Kidney epithelial cell (primary cell): ENCODE measurements at places on chromosomes 6 and 20. TPM values are rescaled to one million over a fixed set of nuclear protein-coding genes. Genes with fewer than 3 reads are reported as not detected.
A peak's percentile ranks its signal among the peaks of the same experiment; 100 is the strongest.

Gene SAMD3
- total RNA-seq = 0.07 TPM in 1 of 2 replicates, not detected in the other

- DNase-seq = peak; percentile 14
Measured at GRCh38 chr6:138007014-138007472, 100.2 kb downstream of the PERP start.

DNA sequence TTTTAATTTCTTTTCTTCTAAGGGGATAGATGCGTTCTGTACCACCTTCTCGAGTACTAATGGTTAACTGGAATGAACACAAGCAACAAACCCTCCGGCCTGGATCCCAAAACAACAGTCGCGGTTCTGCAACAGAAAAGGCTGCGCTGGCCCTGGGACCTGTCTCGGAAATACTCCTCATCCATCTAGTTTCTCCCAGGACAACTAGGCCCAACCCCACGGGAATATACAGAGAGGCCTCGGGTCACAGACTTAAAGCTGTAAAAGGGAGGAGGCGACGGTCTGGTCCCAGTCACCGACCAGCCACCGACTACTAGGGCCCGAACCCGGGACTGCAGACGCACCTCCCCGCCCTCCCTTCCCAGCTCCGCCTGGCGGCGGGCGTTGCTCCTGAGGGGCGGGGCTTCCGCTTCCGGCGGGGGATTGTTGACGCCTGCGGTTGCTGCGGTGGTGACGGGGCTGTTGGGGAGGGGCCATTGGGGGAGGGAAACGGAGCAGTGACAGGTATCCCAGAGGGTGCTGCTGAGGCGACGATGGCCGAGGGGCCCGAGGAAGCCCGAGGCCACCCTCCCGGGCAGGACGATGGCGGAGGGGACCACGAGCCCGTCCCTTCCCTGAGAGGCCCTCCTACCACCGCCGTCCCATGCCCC is at the start of gene FAM8A1:
Gene FAM8A1, plus strand, starts transcription at position 426 of the 650 bp plus-strand sequence. Its CDS starts 108 bp downstream, at position 534.
- peak; percentile 54 for DNase-seq

DNA sequence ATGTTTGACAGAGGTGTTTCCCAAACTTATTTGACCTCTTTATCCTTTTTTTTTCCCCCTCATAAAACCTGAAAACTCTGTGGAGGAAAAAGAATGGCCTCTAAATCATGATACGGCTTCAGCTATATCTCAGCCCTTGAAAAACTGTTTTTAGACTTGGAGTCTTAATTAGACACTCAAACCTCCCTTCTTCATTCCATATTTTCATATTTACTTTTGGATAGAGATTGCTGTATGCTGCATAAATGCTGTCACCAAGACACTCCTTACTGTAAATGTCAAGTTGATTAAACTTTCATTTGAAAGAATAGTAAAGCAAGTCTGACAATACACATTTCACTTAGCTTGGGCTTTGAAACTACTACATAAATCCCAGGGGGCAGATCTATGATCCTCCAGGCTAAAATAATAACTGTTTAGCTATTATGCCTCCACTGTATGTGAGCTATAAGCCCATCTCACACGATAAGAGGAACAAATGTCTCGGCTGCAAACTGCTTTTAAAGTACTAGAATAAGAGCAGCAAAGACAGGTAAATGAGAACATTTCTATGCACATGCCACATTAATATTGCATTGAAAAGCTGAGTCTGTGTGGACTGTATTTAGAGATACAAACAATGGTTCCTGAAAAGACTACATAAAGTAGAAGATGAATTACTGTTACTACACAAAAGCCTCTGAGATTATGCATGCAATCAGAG is 141.3 kb upstream of the HMGN3 start:
- no peak for DNase-seq

GRCh38 chr6:52305411-52305810 is 20.9 kb upstream of the MCM3 start:
- no peak for DNase-seq

DNA sequence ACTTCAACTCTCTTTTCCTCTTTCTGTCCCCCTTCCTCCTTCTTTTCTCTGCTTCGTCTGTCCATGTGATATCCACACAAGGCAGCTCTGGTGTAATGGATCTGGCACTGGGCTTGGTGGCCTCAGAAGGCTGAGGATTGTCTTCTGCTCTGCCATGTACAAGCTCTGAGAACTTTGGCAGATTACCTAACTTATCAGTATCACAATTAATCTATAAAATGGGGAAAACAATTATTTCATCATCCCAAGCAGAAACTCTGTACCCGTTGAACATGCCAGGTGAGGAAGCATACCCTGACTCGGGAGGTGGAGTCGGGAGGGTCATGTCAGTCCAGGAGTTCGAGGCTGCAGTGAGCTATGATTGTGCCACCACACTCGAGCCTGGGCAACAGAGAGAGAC is 10.6 kb downstream of the RNF144B start:
- DNase-seq = no peak

Gene CSE1L
- total RNA-seq = 64.9 and 66.5 TPM in 2 replicates

GRCh38 chr6:17015144-17015543 is 86.7 kb upstream of the STMND1 start:
- peak; percentile 50 for DNase-seq

- DNase-seq = no peak
Measured at GRCh38 chr6:131251590-131252199, 116.4 kb downstream of the AKAP7 start.

Gene BTNL2
- not detected in 2 replicates for total RNA-seq

Gene TCP11
- total RNA-seq = 0.41 TPM in 1 of 2 replicates, not detected in the other

DNA sequence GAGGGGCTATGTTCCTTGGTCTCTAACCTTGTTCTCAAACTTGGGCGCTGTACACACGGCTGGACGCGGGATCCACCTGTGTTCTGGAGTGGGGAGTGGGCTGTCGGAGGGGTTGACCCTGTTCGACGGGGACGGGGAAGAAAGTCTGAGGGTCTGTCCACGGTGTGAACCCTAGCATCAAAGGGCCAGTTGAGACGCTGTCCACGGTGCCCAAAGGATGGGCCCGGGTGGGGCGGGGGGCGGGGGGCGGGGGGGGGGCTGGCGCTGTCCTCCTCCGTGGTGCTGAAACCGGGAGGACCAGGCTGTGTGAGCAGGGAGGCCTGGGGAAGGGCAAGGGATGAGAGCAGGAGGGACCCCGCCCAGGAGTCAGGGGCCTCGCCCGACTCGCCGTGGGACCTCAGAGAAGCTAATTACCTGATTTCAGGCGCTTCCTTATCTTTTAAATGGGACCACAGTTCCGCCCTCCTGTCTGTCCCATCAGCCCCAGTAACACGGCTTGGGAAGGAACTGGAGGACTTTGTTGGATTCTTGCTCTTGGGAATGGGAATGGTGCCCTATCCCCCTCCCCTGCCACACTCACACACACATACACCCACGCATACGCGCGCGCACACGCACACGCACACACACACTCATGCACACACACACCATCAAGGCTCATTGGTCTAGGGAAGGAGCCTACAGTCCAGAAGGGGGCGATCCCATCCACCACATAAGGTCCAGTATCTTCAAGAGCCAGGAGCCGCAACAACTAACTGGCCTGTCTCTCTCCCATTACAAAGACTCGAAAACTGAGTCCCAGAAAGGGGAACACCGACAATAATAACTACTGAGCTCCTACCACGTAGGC is 1.0 kb upstream of the VSTM2L start:
- DNase-seq = no peak

GRCh38 chr6:49225471-49225870 is 237.6 kb downstream of the MMUT start:
- DNase-seq = no peak

Gene GRIK2
- 0.13 and 5.5 TPM in 2 replicates for total RNA-seq

Gene CRISP2
- not detected in 2 replicates for total RNA-seq

- DNase-seq = no peak
Measured at GRCh38 chr6:112287577-112288225, 33.3 kb upstream of the LAMA4 start.

DNA sequence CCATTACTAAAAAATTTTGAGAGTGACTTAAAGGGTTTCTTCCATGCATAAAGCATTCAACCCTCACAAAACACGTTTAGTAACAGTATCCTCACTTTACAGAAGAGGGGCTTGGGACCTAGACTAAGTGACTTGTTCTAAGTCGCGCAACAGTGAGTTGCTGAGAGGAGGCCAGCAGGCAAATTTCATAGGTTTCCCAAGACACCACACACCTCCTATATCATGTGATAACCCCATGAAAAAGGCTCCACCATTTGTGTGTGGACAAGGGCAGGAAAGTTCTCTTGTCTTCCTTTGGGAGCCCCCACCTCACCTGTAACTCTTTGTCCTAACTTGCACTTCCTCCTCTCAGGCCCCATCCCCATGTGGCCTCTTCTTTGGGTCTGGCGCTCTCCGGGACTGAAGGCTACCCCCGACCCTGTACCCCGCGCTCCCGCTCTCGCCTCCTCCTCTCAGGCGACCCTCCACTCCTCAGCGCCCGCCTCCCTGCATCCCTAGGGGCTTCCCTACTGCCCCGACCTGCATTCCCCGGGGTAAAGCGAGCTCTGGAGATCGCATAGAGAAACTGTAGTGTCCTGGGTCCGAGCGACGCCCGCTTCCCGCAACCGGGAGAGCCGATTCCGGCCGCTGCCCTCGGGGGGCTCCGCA is 392 bp downstream of the PSMB8 start:
- no peak for DNase-seq

DNA sequence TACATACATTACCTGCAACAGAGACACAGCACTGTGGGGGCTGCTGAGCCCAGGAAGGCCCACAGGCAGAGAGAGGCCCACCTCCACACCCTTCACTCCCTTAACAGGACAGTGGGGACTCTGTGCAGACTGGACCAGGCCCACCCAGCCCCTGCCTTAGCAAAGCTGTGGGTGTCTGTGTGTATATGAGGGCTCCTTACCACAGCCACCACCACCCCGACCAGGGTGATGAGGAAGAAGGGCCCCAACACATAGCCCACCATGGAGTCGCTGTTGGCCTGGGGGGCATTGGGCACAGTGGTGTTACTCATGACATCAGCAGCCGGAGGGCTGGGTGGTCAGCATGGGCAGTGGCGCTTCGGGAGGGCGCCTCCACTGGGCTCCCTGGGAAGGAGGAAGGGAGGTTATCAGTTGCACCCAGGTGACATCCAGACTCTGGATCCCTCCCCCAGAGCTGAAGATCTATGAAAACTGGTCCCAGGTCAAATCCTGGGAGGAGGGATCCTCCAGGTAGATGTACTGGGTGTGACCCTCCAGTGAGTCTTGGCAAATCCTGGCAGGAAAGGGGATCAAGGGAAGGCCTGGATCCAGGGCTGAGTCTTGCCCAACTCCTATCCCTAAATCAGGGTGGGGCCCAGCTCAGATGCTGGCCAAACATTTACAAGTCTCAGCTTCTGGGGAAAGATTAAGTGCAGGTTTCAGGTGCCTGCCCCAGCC is 1.2 kb downstream of the SMIM29 start:
- no peak for DNase-seq

DNA sequence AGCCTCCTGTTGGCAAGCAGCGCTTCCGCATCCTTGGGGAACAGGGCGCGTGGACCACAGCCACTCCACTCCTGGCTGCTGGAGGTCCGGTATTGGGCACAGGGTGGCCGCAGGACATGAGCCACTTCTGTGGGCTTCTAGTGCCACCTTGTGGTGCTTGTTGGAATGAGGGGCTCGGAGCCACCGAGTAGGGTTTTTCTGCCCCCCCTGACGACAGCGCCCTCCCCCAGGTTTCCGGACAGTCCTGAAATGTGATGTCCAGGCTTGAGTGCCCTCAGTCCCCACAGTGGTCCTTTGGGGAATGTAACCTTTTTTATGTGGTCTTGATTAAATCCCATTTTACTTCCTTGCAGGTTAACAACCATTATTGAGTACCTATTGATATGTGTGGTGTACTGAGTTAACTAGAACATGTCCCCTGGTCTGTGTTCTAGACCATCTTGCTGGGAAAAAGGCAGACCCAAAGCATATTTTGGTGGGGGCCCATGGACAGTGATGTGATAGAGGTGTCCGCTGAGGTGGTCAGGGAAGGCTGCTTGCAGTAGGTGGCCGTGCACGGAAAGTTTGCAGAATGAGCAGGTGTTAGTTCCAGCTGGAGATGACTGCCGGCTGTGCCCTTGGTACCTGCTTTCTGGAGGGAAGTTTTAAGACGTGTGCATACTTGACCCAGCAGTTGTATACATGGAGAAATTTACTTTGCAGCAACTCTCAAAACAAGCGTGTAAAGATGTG is 70.0 kb downstream of the PTPN1 start:
- no peak for DNase-seq

Gene OXT
- not detected in 2 replicates for total RNA-seq

DNA sequence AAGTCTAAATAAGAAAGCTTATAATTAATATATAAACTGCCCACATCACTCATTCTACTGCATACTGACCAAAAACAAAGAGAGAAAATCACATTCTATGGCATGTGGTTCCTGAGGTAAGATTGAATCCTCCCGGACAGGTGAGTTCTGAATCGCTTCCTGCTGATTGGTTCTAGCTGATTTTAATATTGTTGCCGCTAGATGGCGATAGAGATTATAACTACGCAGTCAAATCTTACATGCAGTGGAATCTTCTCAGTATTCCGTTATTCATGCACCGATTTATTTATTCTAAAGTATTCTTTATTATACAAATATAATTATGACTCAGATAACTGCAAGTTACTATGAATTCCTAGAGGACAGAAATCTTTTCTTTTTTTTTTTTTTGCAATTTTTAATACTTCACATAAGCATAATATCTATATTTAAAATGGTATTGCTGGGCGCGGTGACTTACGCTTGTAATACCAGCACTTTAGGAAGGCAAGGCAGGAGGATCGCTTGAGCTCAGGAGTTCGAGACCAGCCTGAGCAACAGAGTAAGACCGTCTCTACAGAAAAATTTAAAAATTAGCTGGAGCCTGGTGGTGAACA is 24.2 kb upstream of the TMX4 start:
- DNase-seq = peak; percentile 32

Gene PPP1R3G
- total RNA-seq = 0.96 and 2.1 TPM in 2 replicates

Gene EYS
- not detected in 2 replicates for total RNA-seq

Gene CD24
- 562 and 578 TPM in 2 replicates for total RNA-seq

DNA sequence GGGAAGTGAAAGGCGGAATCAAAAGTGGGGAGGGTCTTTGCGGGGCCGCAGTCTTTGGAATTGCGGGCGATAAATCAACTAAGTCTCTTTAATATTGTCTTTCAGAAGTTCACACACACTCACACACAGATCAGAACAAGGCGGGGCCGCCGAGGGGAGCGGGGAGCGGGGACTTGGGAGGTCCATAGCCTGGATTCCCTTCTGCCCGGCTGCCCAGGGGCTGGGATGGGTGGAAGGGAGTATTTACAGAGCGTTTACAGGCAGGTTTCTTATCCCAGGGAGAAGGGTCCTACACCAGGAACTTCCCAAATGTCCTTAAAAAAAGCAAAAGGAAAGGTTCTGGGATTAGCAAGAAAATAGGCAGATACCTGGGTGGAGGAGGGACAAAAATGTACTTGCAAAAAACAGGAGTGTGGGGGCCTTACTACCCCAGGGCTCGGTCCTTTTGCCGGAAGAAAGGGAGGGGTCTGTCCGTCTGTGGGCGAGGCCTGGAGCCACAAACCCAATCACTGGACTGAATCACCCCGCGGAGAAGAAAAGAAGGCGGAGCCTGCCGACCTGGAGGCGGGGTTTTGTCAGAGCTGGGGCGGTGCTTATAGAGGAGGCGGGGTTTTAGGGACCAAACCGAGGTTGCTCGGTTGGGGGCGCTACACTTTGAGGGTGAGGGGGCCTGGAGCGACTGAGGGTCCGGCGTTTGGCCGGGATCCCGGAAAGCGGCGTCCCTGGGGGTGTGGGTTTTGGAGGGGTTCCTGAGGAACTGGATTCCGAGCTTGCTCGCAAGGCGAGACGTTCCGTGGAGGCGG is 3.2 kb downstream of the PRRT1 start:
- DNase-seq = no peak

Gene SPDEF
- total RNA-seq = not detected in 2 replicates

Gene SIRPG
- not detected in 2 replicates for total RNA-seq

Gene HLA-DRB5
- 0.21 TPM in 1 of 2 replicates, not detected in the other for total RNA-seq
